ENCODE measurements at places on chromosomes 2 and 18.
A peak's percentile ranks its signal among the peaks of the same experiment; 100 is the strongest.

DNA sequence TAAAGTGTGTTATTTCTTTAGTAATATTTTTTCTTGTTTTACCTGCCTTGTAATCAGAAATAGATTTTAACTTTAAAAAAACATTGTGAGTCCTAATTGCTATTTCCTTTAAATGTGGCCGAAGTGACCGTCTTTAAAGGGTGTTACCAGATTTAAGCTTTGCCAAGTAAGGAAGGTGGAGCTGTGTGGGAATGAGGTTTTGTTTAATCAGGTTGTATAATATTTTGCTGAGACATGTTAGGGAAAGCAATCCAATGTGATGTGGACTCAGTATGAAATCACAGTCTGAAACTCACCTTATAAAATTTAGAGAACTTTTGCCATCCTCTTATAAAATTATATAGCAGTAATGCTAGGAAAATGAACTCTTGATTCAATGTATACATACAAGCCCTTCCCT, 32.9 kb upstream of the ITPRID2 start:
- no peak for DNase-seq

DNA sequence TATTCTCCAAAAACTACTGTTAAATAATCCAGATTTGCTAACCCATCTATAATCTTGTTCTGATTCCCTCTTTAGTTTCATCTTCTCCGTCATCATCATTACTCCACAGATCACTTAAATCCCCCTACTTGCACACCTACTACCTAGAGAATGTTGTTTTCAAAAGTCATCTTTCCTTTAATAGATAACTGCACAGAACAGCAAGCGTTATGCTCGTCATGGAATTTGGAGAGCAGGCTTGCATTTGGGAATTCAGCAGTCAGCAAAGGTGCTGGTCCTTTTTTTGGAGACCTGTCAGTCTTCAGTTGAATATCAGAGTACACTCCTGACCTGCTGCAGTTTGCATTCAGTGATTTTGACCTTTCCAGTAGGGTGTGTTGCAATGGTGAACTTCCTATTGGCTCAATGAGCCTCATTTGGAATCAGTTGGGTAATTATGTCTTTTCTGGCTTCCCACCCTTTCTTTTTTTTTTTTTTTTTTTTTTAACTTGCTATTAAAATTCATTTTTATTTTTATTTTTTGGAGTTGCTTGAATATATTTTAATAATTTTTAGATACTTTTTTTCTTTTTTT, 110.6 kb downstream of the HNRNPLL start:
- no peak for DNase-seq

DNA sequence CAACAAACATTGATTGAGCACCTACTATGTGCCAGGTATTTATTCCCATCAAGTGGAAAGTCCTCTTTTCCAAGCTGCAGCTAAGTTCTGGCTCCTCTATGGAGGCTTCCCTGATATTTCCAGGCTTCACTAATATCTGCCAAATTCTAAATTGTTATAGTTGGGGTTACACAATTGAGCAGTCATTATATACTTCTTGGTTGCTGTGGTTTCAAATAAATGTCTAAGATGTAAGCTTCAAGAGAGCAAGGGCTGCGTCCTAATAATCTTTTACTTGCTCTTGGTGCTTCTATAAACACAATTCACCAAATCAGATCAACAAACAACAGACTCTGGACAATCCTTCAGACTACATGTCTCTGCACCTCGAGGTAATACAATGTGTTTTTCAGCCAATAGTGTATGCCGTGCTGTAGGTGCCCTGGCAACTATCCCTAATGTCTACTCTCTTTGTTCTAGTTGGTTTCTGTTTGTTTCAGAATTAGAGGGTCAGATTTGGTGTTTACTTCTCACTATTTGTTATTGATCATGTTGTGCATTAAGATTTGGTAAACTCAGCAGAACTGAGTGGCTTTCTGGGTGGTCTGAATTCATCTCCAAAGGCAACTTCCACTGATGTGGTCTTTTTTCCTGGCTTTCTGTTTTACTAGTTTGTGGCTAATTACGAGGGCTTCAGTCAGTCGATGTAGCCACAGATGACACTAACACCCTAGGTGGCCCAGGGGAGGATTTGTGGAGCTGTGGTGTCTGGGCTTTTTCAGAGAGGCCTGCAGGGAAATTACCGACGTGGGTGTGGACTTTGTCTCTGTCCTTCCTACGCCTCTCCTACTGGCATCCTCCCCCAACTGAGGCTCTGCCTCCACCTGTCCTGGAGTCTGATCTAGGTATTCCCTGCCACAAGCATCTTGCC, 50.4 kb downstream of the CDCA7 start:
- DNase-seq: no peak

GRCh38 chr18:26821181-26821580, 44.3 kb downstream of the AQP4 start:
- DNase-seq: no peak

- no peak for DNase-seq
Measured at GRCh38 chr2:166765141-166765540, 123.1 kb upstream of the XIRP2 start.

DNA sequence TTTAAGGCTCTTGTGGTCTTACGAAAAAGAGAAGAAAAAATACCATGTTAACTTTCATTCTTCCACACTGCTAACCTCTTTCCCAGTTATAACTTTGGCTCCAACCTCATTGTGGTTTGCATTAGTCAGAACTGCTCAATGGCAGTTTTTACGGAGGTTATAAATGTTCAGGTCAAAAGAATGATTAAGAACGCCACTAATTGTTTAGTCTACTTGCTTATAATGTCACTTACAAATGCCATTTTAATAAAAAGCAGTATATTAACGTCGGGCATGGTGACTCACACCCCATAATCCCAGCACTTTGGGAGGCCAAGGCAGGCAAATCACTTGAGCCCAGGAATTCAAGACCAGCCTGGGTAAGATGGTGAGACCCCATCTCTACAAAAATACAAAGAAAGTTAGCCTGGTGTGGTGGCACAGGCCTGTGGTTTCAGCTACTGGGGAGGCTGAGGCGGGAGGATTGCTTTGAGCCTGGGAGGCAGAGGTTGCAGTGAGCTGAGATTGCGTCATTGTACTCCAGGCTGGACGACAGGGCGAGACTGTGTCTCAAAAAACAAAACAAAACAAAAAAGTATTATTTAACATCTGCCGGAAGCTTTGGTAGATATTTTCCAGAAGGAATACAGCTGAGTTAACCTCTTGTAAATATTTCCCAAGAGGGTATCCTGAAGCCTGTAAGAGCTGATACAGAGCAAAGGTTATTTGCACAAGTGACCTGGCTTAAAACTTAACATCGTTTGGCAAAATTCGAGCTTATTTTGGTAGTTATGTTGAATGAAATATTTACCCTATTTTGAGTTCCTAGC, 5.1 kb downstream of the AGPS start:
- no peak for DNase-seq

DNA sequence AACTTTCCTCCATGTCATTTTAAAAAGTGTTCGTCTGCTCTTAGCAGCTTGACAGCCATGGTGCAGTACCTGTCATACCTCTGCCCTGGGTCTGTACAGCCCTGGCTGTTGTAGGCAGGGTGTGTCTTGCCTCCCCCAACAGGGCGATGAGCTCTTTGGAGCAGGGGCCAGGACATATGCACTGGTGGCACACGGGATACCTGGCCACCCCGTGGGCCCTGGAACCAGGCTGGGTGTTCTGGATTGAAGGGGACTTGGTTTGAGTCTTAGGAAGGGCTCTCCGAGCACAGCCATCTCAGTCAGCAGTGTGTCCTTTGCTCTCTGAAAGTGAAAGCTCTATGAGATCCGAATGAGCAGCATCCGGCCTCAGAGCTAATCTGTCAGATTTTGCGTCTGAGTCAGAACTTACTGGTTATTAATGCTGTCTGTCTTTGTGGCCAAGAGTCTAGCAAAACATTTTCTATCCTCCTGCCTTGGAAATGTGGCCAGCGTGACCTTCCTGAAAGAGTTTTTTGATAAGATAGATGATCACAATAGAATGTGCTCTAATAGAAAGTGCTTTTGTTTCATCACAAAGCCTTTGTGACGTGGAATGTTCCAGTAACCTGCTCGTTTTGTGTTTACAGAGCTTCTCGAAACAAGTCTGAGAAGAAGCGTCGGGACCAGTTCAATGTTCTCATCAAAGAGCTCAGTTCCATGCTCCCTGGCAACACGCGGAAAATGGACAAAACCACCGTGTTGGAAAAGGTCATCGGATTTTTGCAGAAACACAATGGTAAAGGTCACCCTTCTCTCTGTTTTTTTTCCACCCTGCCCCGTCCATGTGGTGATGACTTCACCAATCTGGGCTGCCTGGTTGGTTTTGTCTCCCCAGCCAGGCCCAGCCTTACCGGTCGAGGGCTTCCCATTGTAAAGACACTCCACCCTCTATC, 77.3 kb upstream of the RPL31 start:
- DNase-seq: peak; percentile 53

GRCh38 chr2:144516981-144517865, 2.7 kb downstream of the ZEB2 start:
- no peak for DNase-seq

DNA sequence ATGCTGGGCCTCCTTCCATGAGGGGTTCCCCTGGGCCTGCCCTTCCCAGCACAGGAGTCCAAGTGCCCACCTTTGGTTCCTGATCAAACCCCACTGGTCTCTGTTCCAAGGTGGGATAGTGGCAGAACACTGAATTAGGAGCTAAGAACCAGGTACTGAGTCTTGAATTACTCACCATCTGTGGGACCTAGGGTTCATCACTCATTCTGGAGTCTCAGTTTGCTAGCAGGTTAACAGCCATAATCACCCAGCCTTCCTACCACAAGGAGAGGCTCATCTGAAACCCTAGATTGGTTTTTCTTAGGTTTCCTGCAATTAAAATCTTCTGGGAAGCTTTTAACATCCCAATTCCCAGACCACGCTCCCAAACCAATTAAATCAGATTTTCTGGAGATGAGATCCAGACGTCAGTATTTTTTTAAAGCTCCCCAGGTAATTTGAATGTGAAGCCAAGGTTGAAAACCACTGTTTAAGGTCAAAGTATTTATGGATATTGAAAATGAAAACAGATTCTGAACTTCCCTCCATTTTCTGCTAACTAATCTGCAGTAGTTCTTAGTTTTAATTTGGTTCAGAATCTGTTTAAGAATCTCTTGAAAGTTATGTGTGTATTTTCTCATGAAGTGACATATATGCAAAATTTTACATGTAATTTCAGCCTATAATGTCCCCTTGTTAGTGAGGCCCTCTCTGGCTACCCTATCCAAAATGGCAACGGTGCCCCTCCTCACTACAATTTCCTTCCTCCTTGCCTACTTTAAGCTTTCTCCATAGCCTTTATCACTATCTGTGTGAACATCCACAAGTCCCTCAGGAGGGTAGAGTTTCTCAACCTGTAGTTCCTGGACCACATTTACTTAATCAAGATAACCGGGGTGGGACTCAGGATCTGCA, 166.5 kb upstream of the CXCR4 start:
- DNase-seq: no peak

All from CD4-positive, alpha-beta T cell (primary cell).